CD4-positive, alpha-beta T cell treated with Interleukin-15 for 4 hours (primary cell): ENCODE measurements at places on chromosomes 2 and 18.

GRCh38 chr2:61471905-61472805, 1.3 kb upstream of the USP34 start:
- DNase-seq, result peak; percentile 33

DNA sequence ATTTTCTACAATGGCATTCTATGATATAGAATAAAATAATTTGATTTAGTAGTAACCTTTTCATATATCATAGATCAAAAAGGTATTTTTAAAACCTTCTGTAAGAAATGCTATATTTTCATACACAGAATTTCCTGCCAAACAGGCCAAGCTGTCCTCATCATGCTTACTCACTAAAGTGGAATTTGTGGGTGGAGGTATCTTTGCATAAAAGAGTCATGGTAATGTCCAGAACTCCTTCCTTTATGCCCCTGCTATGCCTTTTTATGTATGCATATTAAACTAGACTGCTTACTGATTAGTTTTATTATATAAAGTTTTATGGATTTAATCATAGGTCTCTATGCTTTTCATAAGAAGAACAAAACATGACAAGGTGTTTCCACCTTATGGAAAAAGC, 27.5 kb upstream of the MARCHF7 start:
- no peak for DNase-seq

DNA sequence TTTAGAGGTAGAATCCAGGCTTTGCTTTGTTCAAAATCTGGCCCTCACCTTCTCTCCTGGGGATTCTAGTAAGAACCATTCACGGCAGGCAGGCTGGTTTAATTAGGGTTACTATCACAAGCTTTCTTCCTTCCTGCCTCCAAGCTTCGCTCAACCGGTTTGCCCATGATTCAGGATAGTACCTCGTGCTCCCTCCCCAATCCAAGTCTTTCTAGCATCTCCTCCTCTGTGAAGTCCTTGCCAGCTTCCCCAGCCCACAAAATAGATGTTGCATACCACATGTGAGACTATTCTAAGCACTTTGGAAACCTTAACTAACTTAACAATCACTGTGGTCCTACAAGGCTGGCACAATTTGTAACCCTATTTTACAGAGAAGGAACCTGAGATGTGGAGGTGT, 135.1 kb downstream of the SOCS6 start:
- DNase-seq, result no peak

GRCh38 chr2:184032983-184033382, 565.3 kb upstream of the ZNF804A start:
- no peak for DNase-seq

GRCh38 chr2:115400940-115401339, 958.5 kb downstream of the DPP10 start:
- no peak for DNase-seq

- DNase-seq, result peak; percentile 36
Observed at GRCh38 chr2:36800381-36800780, 103.9 kb downstream of the VIT start.
